Sigmoid colon (tissue), 7 donors: ENCODE measurements at places on chromosomes 5 and 9. TPM values are rescaled to one million over a fixed set of nuclear protein-coding genes. Genes with fewer than 3 reads are reported as not detected.

DNA sequence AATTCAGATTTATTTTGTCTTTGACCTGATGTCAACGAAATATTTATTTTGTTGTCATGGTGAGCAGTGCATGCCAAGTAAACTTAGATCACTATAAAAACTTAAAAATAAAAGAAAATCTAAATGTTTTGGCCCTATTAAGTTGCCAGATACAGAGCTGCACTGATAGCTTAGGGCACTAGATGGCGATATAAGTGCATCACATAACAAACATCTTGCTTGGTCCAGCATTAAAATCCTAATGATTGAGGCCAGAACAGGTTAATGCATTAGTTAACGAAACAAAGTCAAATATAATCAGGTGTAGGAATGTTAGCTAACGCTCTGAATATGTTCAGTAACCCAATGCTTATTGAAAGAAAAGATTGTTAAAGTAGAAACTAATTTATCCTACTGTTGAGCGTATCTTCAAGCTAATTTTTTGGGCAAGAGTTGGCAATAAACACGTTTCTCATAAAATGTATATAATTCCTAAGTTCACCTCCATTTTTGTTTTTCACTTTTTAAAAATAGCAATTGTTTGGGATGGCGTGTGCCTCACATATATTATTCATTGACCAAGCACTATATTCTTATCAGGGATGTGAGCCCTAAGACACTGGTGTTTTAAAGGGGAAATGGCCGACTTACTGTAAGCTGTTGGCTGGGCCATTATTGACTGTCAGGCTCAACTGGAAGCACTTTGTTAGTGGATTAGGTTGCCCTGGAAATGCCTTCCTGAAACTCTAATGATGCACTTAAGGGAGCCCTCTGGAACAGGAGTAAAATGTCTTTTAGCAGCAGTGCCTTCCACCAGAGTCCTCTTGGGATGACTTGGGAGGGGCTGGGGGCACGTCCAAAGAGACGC is 33.3 kb downstream of the KCTD16 start:
- DNase-seq, result no peak

DNA sequence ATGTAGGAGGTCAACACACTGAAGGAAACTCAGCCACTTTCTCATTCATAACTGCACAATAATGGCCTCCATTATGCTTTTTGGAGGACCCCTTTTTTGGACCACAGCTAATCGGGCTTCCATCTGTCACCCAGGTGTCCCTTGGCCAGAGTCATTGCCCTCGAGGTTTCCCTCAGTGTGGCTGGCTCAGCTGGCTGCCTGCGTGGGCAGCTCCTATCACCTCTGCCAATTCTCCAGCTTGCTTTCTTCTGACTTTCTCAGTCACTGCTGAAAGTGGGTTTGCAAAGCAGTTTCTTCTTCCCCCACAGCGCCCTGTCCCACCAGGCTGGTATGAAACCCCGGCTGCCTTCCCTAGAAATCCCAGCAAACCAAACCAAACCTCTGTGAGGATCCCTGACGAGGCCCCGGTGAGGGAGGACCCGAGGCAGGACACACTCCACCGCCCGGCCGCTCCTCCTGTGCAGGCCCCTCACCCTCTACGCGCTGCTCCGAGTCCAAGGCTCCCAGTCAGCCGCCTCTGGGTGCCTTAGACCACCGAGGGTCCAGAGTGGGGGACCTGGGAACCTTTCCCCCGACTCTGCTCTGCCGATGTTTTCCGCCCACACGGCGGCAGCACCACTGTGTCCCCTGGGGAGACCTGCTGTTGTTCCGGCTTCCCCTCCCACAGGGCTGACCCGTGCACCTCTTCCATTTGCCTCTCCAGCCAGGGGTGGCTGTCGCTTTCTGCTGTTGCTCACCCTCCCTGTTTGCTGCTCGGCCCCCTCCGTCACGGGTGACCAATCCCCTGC is 109.5 kb downstream of the TENT4A start:
- no peak for DNase-seq

Gene IFNE
- not detected for total RNA-seq

DNA sequence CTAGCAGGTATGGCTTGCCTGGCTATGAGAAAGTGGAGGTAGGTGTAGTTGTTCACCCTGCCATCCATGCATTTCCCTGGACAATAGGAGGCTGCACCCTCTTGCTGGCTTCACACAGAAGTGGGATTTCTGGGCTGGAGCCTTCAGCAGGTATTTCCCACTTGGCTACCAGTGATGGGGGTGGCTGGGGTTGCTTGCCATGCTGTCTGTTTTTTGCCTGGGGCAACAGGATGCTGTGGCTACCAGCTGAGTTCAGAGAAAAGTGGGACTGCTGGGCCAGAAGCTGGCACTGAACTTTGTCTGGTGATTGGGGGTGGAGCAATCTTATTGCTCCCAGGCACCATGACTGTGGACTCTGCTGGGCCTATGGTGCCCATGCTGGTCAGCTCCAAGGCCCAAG is 299.6 kb downstream of the FAM170A start:
- no peak for DNase-seq

DNA sequence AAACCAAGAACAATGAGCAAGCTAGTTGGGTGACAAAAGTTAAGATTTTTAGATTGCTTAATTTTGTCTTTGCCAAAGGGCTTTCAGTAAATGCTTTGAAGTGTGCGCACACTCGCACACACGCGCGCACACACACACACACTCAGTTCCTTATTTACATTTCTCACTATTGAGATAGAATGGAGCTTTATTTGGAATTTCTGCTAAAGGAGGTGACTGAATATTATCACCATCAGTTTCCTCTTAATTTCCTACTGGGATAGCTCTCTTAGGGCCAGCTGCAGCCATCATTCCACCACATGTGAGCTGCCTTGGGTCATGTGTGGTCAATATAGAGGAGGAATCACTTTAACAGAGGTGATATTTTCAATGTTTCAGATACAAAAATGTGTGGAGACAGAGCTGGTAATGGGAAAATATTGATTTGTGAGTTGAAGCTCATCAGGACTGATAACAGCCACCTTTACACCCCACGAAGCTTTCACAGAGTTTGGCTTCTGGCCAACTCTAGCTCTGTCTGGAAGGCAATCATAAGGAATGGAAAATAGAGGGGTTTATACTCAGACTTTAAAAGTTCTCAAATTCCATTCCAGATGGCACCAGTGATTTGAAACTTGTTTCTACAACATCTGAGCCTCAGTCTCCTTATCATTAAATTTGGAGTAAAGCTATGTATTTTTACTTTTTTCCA is 99.9 kb downstream of the MACIR start:
- DNase-seq, result no peak

DNA sequence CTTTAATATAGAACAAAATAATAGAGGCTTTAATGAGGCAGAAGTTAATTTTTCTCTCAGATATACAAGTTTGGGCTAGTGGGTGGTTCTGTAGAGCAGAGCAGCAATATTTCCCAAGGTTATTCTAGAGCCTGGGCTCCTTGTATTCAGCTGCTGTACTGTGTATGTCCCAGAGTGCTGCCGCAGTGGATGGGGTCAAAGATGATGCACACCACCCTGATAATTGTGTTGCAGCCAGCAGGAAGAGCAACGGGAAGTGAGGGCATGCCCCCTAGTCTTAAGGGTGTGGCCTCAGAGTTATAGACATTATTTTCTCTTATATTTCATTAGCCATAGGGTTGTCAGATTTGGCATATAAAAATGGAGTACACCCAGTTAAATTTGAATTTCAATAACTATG is 23.9 kb upstream of the KIF4B start:
- DNase-seq, result no peak

GRCh38 chr9:33379666-33380389 is 22.5 kb downstream of the AQP7 start:
- DNase-seq, result peak; percentile 59
